Calu3 (cell line): ENCODE measurements at places on chromosomes 2 and 18.

DNA sequence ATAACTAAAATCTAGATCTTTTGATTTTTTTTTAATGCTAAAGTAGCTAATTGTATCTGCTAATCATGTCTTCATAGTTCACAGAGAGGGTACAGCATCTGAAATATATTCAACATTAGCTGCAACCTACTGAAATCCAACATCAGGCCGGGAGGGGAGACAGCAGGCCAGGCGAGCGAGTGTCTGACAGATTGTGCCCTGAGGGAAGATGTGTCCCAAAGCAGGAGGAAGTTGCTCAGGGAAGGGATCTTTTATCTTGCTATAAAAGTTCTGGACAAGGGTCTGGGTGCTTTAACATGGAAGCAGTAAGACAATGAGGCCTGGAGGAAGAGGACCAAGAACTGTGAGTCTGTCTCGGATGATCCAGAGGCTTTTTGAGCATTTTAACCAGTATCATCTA lies 274.1 kb downstream of the AFF3 start:
- no peak for DNase-seq

- no peak for DNase-seq
These were observed 240.7 kb downstream of the LPIN1 start for GRCh38 chr2:11987151-11987550.

- DNase-seq = no peak
These were observed 36.3 kb downstream of the ACVR1 start for GRCh38 chr2:157839822-157840221.

GRCh38 chr2:62364791-62365528 lies 141.0 kb downstream of the TMEM17 start:
- no peak for DNase-seq

DNA sequence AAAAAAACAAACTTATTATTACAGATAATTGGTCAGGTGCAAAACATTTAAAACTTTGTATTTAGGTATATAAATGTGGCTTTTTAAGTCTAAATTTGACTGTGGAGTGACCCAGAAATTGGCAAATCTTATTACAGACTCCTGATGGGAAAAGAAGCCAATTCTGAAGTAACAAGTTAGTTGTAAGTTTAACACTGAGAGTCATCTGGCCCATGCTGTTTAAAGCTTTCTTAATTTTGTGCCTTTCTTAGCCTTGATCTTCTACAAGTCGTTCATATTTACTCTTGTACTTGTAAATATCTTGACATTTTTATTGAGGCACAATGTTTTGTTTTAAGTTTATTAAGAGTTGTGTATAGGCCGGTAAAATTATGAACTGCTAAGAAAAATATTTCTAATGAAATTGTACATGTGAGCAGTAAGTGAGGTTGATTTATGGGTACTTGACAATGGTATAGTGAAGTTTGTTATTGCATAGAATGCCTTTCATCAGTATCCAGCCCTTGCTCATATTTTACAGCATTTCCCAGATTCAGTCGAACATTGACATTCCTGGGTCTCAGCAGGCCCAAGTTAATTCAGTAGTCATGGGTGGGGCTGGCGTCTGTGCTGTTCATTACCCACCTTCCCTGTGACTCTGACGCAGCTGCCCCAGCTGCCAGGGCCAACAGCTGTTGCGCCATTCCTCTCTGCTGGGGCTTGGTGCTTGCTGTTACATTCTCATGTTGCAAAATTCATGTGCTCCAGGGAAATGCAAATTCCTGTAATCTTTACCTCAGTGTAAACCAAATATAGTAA lies 121.4 kb downstream of the ZNF236 start:
- no peak for DNase-seq

DNA sequence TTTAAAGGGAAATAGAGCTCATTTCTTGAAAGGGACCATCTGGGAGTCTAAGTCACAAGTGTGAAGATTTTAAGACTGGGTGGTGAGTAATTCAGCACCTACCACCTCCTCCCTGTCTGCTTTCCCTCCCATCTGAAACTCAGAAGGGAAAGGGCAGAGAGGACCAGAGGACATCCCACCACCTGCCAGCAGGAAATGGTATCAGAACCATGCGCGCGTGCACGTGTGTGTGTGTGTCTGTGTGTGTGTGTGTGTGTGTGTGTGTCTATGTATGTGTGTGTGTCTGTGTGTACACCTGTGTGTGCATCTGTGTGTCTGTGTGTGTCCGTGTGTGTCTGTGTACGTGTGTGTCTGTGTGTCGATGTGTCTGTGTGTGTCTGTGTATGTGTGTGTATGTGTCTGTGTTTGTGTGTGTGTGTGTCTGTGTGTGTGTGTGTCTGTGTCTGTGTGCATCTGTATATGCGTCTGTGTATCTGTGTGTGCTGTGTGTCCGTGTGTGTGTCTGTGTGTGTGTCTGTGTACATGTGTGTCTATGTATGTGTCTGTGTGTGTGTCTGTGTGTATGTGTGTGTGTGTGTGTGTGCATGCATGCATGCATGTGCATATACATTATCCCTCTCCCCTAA lies 76.8 kb downstream of the ZFP36L2 start:
- no peak for DNase-seq

DNA sequence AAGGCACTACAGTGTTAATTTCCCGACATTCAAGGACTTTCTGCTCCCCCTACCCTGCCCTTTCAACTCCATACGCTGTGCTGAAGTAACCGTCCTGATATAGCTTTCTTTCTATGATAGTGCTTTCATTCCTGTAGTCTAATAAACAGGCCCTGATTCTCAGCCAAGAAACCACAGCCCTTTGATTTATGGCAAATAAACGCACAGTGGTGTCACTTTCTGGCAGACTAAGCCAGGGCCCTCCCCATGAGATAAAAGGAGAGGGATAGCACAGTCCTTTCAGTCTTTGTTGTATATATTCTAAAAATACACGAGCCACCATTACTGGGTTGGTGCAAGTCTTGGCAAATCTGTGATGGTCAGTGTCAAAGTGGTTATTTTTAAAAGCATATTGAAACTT lies 291.2 kb downstream of the ALPK2 start:
- no peak for DNase-seq

GRCh38 chr2:176646033-176646615 lies 376.9 kb downstream of the MTX2 start:
- no peak for DNase-seq

DNA sequence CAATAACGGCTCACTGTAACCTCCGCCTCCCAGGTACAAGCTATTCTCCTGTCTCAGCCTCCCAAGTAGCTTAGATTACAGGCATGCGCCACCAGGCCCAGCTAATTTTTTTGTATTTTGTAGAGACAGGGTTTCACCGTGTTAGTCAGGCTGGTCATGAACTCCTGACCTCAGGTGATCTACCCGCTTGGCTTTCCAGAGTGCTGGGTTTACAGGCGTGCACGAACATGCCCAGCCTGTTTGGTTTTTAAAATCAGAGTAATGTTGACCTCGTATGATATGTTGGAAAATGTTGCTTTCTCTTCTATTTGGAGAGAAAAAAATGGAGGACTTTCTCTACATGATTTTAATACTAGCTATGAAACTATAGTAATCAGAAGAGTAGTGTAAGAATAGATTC lies 386.2 kb downstream of the PTH2R start:
- DNase-seq = no peak
